ENCODE measurements at places on chromosomes 1 and 21.

DNA sequence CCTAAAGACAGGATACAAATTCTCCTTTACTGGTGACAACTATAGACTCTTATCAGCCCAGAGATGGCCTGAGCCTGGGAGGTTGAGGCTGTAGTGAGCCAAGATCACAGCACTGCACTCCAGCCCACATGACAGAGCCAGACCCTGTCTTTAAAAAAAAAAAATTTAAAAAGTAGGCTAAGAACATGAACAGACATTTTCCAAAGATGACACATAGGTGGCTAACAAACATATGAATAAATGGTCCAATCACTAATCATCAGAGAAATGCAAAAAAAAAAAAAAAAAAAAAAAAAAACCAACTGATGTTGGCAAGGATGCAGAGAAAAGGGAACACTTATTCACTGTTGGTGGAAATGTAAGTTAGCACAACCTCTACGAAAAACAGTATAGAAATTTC is 65.0 kb downstream of the TOR3A start:
- no peak for DNase-seq

GRCh38 chr1:167479331-167479979 is 38.9 kb downstream of the CD247 start:
- no peak for DNase-seq

- no peak for DNase-seq
These were observed 178.6 kb downstream of the PRDM16 start for GRCh38 chr1:3247521-3248121.

GRCh38 chr1:103931891-103932290 is 182.2 kb downstream of the AMY1C start:
- DNase-seq: no peak

DNA sequence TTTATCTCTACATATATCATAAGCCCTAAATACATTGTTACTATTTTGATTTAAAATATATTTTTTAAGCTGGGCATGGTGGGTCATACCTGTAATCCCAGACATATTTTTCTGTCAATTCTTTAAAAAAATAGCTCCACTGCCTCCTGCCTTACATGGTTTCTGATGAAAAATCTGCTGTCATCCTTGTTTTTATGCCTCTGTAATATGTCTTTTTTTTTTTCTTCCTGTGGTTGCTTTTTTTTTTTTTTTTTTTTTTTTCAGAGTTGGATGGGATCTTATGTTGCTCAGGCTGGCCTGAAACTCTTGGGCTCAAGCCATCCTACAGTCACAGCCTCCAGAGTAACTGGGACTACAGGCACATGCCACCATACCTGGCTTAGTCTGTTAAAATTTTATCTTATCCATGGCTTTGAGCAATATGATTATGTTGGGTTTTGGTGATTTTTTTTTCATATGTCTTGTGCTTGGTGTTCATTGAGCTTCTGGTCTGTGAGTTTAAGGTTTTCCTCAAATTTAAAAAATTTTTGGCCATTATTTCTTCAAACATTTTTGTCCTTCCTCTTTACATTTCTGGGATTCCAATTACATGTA is 12.4 kb upstream of the EDARADD start:
- no peak for DNase-seq

GRCh38 chr1:238649200-238649599 is 737.2 kb upstream of the CHRM3 start:
- no peak for DNase-seq

DNA sequence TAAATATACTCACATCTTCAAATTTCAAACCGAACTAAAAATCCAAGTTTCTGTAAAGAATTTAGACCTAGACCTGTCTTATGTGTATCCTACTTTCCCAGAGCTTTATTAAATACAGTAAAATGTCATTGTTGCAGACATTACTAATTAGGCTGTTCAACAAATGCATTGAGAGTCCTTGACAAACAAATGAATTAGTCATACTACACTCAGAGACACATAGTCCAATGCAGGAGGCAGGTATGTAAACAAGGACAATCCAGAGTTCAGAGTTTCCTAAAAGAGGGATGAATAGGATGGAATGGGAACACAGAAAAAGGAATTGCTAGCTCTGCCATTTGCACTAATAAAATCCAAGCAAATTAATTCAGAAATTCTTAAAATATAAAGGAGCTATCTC is 1.6 kb upstream of the EGLN1 start:
- no peak for DNase-seq

- no peak for DNase-seq
These were observed 5.3 kb upstream of the OLFM3 start for GRCh38 chr1:102002057-102002456.
